ENCODE measurements at places on chromosomes 7 and 10. TPM values are rescaled to one million over a fixed set of nuclear protein-coding genes. Genes with fewer than 3 reads are reported as not detected.

The LRRTM3 gene
- 0.05 TPM for total RNA-seq

The MSS51 gene
- total RNA-seq: 8.1 TPM

The NEUROD6 gene
- not detected for total RNA-seq

The NET1 gene
- 31.6 TPM for total RNA-seq

The HGF gene
- total RNA-seq: 5.3 TPM

The MYH16 gene
- not detected for total RNA-seq

The MKRN1 gene
- 68.2 TPM for total RNA-seq

The HOXA2 gene
- 0.42 TPM for total RNA-seq

The SEMA3C gene
- 165 TPM for total RNA-seq

The NAPEPLD gene
- total RNA-seq: 8.6 TPM

The TMEM225B gene
- total RNA-seq: 1.4 TPM

The ANXA11 gene
- total RNA-seq: 266 TPM

The PALD1 gene
- total RNA-seq: 0.21 TPM

The FLNC gene
- total RNA-seq: 703 TPM

The CADPS2 gene
- 0.88 TPM for total RNA-seq

The STEAP4 gene
- total RNA-seq: 0.05 TPM

The MBL2 gene
- total RNA-seq: not detected
